ENCODE measurements at places on chromosomes 1 and 21.

GRCh38 chr1:20227704-20228103 lies 41.4 kb upstream of the PLA2G2C start:
- DNase-seq, result no peak

DNA sequence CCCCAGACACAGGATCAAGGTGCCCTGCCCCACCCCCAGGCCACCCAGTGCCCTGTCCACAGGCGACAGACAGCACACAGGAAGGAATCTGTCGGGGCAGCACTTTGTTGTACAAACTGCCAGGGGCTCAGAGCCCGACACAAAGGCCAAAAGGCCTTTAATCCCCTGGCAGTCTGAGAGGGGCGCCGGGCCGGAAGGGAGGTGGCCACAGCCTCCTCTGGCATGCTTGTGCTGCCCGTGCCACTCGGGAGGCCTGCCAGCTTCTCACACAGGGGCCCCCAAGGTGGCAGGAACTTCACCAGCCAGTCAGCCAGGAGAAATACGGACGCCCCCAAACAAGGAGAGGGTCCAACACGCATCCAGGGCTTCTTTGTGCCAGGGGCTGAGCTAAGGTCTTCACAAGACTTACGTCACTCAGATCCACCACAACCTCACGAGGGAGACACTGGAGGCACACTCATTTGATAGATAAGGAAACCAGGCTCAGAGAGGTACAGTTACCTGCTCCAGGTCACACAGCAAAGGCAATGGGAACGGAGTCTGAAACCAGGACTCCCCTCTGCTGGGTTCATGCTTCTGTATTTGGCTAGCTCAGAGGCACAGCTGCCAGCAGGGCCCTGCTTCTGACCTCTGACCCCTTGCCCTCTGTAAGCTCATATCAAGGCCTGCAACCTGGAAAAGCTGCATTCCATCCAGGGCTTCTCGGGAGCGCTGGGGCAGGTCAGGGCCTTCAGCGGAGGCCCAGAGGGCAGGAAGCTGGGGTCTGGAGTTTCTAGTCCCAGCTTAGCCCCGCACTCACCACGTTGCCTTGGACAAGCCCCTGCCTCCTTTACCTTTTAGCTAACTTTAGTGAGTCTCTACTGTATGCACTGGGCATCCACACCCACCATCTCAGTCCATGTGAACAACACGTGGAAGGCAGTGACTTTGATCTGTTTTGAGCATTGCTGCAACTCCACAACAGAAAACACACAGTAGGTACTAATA lies 34.8 kb downstream of the HSPG2 start:
- DNase-seq, result no peak

GRCh38 chr1:167298325-167298724 lies 77.6 kb downstream of the POU2F1 start:
- DNase-seq, result no peak

DNA sequence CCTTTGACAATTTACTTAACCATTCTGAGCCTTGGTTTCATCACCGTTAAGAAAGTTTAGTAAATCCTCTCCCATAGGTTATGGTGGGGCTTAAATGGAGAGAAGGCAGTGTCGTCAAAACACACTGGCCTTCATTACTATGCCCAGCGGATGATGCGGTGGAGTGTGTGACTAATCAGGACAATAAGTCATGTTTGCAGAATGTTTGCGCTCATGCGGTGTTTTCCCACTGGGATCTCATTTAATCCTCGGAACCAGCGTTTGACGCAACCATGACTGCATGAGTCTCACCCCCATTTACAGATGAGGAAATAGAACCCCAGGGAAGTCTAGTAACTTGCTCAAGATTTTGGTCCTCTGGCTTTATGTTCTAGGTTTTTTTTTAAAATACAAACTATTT lies 17.5 kb downstream of the SLC26A9 start:
- DNase-seq, result peak; percentile 60
